Stimulated activated CD4-positive, alpha-beta T cell treated with anti-CD3 and anti-CD28 coated beads, Interleukin-2, amount 100 ng/mL, for 4 hours (primary cell): ENCODE measurements at places on chromosomes 4 and X.

DNA sequence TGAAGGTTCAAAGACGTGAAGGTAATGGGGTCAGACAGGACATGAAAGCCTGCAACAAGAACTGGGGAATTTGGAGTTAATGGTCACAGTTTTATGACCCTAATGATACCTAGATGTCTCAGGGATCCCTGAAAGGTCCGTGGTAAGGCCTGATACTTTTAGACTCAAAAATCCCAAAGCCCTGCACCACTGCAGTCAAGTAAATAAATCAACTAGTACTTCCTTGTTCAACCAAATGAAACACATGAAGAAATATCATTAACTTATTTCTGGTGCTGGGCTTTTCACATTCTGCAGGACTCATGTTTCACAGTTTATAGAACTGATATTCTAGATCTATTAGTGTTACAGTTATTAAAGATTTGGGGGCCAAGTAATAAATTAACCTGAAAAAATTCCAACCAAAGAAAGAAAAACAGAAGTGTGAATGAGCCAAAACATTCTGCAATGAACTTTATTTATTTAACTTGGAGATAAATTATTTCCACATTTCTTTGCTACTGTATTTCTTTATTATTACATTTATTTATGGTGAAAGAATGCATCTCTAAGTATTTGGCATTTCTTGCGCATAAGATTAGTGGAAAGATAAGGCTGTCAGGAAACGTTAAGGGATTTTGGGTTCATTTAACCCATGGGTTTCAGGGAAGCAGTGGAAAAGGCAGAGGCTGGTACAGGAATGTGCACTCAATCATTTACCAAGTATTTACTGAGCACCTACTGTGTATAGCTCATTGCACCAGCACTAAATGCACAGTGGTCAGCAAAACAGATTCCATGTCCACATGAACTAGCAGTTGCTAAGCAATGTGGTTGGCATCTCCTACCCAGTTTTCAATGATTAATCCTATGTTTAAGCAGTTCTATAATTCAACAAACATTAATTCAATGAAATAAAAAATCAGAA lies 8.7 kb downstream of the WDFY3 start:
- no peak for DNase-seq

DNA sequence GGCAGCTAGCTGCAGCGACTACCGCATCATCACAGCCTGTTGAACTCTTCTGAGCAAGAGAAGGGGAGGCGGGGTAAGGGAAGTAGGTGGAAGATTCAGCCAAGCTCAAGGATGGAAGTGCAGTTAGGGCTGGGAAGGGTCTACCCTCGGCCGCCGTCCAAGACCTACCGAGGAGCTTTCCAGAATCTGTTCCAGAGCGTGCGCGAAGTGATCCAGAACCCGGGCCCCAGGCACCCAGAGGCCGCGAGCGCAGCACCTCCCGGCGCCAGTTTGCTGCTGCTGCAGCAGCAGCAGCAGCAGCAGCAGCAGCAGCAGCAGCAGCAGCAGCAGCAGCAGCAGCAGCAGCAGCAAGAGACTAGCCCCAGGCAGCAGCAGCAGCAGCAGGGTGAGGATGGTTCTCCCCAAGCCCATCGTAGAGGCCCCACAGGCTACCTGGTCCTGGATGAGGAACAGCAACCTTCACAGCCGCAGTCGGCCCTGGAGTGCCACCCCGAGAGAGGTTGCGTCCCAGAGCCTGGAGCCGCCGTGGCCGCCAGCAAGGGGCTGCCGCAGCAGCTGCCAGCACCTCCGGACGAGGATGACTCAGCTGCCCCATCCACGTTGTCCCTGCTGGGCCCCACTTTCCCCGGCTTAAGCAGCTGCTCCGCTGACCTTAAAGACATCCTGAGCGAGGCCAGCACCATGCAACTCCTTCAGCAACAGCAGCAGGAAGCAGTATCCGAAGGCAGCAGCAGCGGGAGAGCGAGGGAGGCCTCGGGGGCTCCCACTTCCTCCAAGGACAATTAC lies 1.4 kb downstream of the AR start:
- no peak for DNase-seq

DNA sequence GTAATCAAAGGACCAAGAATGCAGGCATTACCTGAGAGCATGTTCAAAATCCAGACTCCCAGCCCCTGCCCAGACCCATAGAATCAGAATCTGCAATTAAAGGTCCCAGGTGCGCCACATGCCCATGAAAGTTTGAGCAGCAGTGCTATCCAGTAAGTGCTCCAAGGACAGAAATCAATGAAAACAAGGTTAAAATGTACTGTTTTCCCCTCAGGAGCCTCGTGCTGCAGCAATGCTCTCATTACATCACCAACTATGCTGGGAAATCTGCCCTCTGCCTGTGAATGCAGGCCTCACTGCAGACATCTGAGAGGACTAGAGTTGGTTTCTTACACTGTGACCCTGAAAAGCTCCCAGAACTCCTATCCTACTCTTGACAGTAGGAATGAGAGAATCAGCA lies 21.1 kb downstream of the ANXA5 start:
- DNase-seq = no peak

GRCh38 chrX:18490806-18491555 lies 65.6 kb downstream of the CDKL5 start:
- no peak for DNase-seq

DNA sequence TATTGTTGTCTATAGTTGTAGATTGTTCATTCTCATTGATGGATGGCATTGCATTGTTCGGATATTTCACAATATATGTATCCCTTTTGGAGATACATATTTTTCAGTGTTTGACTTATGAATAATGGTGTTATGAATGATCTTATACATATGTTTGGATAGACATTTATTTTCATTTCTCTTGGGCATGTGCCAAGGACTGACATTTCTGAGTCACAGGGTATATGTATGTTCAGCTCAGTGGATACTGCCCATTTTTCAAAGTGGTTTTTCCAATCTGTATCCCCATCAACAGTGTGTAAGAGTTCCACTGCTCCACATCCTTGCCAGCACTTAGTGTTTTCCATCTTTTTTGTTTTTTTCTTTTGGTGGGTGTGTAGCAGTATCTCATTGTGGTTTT lies 45.0 kb upstream of the RAB40AL start:
- DNase-seq = no peak

DNA sequence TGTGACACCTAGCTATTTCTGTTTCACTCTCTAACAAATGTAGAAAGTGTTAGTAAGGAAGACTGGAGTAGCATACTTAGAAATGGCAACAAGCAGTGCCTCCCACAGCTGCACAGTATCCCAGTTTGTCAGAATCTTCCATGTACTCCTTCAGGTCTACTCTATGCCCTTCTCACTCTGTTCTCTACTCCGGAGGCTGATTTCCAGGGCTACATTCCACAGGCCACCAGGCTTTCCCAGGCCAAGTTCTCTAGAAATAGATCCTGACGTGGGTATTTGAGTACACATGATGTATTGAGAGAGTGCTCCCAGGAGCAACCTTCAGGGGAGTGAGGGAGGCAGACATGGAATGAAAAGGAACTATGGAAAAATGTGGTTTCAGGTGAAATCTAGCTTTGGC lies 177.3 kb upstream of the GK2 start:
- DNase-seq = no peak

DNA sequence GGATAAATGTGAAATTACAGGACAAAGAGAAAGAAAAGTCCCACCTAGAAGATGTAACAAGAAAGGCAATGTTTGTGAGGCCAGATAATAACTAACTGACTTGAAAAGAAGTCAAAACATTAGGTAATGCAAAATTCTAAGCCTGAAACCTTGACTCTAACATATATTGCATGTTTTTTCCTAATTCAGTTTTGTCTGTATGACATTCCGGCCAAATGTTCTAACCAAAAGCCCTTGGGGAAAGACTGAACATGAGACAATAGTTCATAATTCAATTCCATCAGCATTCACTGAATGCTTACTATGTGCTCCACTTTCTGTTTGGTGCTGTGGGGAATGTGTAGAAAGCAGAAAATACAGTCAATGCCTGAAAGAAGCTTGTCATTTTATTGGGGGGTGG lies 84.8 kb upstream of the PLAC1 start:
- DNase-seq = no peak

GRCh38 chrX:105752338-105752956 lies 69.9 kb upstream of the NRK start:
- DNase-seq = no peak

GRCh38 chr4:87317527-87317926 lies 5.2 kb downstream of the HSD17B13 start:
- no peak for DNase-seq

DNA sequence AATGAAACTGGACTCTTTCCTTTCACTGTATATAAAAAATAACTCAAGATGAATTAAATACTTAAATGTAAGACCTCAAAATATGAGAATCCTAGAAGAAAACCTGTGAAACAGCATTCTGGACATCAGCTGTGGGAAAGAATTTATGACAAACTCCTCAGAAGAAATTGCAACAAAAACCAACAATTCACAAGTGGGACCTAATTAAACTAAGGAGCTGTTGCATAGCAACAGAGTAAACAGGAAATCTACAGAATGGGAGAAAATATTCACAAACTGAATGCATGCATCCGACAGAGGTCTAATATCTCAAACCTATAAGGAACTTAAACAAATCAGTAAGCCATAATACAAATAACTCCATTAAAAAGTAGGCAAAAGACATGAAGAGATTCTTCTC lies 851.7 kb upstream of the PCDH10 start:
- no peak for DNase-seq

- DNase-seq = no peak
Measured at GRCh38 chr4:112564706-112565270, 48.8 kb upstream of the NEUROG2 start.

DNA sequence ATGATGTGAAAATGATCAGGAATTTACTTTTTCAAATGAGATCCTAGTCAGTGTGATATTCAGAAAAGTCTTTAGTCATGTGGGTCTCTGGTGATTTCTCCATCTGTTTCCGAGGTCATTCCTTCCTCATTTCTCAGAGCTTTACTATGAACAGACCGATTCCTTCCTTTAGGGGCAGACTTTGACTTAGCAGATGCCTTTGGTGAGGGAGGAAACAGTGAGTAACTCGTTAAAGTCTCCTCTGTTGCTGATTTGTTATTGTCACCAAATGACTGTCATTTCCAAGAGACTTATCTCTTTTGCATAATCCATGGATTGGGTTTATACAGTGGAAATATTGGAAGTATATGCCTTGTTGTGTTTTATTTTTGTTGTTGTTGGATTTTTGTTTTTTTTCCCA lies 76.2 kb upstream of the CD99 start:
- no peak for DNase-seq

DNA sequence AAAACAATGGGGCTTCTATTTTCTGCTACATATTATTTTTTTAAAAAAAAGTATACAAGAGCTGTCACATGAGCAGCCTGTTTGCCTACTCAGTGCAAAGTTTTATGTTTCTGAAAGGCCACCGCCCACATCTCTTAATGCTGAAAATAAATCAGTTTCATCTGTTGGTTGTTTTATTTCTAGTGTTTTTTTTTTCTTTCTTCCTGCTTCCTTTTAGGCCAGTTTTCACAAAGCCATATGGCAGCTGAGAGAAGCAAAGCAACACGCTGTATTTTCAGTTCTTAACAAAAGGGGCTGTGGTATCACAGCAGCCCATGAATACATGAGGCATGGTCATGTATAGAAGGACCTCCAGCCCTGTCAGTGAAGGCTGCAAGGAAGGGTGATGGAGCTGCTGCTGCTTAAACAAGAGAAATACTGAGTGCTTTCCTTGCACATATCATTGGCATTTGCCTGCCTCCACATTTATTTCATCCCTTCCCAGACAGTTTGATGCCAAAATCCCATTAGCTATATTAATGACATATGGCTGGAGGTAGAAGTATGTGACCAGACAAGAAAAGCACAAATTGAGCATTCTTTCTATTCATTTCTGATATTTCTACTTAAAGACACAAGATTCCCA lies 172.5 kb downstream of the PCDH18 start:
- DNase-seq = no peak

GRCh38 chr4:22959483-22959882 lies 266.7 kb downstream of the GBA3 start:
- no peak for DNase-seq

- DNase-seq = no peak
Measured at GRCh38 chr4:165384598-165384997, 5.8 kb downstream of the CPE start.

DNA sequence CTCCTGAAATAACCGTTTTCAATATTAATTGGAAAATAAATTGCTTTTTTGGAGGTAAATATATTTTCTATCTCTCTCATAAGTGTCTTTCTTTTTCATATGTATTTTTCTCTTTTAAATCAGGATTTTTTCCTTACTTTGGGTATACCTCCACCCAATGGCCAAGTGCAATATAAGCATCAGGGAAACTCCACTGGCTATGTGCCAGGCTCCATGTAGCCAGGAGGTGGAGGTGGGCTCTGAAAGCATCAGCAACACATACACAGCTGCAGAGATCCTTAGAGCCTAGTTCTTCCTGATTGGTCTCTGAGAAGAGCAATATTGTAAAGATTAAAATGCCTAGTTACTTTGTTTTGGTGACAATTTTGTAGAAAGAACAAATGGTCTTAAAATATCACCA lies 3.4 kb downstream of the GABRA2 start:
- no peak for DNase-seq

GRCh38 chrX:53711436-53711835 lies 24.9 kb upstream of the HUWE1 start:
- no peak for DNase-seq

DNA sequence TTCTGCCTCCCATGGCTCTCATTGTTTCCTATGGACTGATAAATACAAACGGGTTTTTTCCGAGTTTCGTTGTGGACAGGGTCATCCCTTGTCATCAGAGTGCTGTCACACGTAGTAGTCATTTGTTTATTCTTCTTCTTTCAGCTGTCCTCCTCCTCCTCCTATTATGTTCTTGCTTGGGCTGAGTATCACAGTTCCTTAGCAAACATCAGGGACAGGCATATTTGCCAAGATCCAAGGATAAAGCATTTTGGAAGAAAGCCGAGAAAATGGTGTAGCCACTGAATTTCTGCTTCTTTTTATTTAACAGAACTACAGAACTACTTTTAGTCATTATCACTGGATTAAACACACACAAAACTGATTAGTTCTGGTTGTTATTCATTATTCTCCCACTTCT lies 167.9 kb downstream of the MAML3 start:
- DNase-seq = no peak

DNA sequence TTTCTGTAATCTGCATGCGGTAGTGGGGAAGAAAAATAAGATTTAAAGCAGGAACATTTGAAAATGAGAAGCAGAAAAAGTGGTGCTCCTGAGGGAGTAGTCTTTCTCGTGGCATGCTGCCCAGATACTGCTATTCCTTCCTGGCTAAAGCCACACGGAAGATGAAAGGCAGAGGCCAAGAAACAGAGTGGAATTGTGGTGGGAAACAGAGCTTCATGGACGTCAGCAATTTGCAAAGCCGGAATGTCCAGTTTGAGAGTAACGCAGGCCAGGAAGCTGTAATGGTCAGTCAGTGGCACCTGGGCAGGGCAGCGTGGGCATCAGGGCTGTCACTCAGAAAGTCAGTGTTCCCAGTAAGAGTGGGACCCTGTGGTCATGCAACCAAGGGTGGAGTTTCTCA lies 63.7 kb upstream of the FMR1 start:
- DNase-seq = no peak

- DNase-seq = no peak
Measured at GRCh38 chr4:97185233-97185632, 958.0 kb downstream of the STPG2 start.
